Stimulated activated naive CD8-positive, alpha-beta T cell treated with anti-CD3 and anti-CD28 coated beads, Interleukin-15, Interleukin-2, amounts not matched to agents 100 U/mL and 50 U/mL, for 24 hours (primary cell): ENCODE measurements at places on chromosomes 3 and 15.

DNA sequence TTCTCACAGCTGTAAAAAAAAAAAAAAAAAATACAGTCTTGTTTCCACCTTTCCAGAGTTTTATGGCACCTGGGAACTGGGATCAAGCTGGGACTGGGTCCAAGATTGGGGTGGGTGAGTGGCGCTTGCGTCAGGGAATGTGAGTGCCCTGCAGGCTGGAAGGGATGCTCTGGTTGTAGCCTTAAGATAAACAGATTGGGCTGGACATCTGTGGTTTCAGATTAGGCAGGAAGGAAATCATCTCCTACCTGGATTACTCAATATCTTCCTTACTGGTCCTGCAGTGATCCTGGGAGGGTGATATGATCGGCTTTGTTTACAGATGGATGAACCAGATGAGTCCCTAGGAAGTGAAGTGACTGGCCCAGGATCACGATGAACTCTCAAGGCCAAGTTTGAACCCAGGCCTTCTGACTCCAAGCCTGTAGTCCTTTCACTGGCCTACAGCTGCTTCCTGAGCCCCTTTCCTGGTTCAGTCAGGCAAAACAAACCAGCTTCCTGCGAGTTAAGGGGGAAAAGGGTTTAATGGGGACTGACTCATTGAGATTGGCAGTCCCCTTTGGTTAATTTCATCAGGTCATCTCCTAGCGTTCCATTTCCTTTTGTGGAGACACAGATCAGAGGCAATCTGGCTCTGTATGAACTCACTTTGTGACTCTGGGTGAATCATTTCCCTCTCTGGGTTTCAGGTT, 179.8 kb downstream of the THSD4 start:
- DNase-seq, result no peak

GRCh38 chr15:37098468-37099318, 1.7 kb downstream of the MEIS2 start:
- DNase-seq, result no peak

DNA sequence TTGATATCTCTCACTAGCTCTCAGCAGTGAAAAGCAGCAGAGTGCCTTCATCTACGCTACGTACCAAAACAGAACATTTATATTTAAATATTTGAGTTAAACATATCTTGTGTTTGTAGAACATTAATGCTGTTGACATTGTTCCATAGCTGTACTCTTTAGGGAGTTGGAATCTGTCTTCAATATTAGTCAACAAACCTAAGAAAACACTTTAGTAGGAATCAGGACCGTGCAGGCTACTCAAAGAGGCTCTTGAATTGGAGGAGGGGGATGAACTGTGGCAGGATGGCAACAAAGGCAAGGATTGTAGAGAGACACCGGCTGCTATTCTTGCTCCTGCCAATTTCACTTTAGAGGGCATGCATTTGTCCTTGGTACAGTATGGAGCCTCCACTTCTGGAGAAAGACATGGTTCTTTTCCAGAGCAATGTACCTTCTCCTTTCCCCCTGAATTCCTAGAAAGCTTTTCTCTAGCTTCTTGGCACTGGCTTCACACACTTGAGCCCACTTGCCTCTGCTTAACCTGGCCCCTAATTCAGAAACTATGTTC, 265.9 kb downstream of the CD47 start:
- no peak for DNase-seq

DNA sequence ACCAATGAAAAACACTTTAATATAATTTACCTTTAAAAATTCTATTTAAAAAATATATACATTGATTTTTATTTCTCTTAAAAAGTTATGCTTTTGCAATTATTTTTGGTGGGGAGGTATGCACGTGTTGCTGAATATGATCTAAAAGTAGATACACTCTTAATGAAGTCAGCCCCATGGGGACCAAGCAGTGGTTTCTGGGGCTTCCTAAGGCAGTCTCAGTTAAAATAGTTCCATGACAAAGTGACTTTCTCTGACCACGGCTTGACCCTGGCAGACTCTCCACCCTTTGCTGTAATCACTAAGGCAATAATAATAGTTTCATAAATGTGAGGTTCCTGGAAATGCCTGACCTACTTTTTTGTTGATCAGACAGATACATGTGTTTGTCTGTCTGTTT, 50.4 kb downstream of the CCR4 start:
- no peak for DNase-seq

GRCh38 chr3:197847866-197848401, 56.9 kb downstream of the LRCH3 start:
- no peak for DNase-seq

- DNase-seq, result no peak
Measured at GRCh38 chr3:185729337-185730055, 95.3 kb downstream of the IGF2BP2 start.

DNA sequence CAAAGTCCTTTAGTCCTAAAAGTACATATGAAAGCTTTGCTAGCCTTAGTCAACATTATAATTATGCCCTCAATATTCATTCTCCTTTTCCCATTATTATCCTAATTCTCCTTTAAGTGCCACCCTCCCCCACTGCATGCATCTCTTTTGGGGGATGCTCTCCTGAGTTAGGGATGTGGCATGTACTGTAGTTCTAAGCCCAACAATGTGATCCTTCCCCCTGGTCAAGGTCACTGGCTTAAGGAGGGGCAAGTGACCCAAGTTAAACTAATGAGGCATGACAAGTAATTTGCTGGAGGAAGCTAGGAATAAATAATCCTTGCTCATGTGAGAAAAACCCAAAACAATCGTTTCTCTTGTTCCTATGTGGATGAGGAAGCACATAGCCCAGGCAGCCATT, 343.9 kb upstream of the SUCLG2 start:
- no peak for DNase-seq

DNA sequence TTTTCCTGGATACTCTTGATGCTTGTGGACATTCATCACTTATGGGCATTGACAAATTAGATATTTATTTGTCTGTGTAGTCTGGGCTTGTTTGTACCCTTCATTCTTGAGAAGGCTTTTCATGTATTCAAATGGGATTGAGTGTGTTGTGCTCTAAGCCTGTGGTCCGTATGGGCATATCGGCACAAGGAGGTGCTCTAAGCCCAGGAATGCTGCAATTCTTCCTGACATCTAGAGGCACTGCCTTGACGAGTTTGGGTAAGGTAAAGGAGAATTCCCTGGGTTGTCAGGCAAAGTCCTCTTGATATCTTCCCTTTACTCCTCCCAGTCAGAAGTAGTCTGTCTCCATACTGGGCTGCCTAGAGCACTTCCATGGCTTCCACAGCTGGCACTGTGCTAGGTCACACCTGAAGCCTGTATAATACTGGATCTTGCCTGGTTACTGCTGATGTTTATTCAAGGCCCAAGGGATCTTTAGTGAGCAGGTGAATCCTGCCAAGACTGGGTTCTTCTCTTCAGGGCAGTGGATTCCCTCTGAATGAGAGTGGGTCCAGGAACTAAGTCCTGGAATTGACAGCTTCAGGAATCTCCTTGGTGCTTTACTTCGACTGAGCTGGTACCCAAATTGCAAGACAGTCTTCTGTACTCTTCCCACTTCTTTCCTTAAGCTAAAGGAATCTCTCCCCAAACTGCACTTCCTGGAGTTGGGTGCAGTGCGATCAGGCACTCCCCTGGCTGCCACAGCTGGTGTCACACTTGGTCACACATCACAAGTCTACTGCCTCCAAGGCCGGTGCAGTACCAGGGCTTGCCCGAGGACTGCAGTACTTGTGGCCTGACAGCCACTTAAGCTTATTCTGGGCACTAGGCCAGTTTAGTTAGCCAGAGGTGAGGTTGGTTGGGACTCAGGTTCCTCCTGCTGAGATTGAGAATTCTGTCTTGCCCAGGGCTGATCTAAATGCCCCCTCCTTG, 46.0 kb downstream of the GALK2 start:
- no peak for DNase-seq

GRCh38 chr3:5732081-5732480, 544.6 kb downstream of the EDEM1 start:
- no peak for DNase-seq

DNA sequence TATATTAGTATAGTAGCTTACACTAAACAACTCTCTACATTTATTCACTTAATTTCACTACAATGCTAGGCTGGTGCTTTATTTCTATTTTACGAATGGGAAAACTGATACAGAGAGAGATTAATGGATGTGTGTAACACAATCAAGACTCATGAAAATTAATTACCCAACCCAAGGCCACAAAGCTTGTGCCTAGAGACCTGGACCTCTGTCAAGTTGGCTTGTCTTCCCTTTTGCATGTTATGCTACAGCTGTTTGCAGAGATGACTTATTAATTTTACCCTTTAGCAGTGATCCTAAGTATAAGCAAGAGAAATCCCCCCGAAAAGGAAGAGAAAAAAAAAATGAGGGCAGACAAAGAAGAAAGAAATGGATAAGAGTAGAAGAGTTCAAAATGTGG, 162.5 kb downstream of the C3orf38 start:
- DNase-seq, result no peak

- no peak for DNase-seq
Measured at GRCh38 chr15:36218322-36218721, 361.1 kb upstream of the CDIN1 start.

DNA sequence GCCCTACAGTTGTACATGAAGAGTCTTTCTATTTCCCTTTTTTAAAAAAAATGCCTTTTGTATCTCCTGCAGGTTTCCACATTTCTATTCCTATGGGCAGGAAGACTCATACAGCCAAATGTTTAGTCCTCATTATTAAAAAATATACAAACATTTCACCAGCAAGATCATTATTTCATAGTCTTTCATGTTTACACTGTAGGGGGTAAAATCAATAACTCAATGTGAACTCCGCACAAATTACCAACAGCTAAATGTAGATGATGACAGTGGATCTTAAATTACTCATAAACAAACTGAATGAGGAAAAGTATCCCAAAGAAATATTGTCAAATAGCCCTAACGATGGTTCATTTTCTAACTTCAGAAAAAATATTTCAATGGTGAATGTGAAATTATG, 99.5 kb downstream of the MAGI1 start:
- no peak for DNase-seq

DNA sequence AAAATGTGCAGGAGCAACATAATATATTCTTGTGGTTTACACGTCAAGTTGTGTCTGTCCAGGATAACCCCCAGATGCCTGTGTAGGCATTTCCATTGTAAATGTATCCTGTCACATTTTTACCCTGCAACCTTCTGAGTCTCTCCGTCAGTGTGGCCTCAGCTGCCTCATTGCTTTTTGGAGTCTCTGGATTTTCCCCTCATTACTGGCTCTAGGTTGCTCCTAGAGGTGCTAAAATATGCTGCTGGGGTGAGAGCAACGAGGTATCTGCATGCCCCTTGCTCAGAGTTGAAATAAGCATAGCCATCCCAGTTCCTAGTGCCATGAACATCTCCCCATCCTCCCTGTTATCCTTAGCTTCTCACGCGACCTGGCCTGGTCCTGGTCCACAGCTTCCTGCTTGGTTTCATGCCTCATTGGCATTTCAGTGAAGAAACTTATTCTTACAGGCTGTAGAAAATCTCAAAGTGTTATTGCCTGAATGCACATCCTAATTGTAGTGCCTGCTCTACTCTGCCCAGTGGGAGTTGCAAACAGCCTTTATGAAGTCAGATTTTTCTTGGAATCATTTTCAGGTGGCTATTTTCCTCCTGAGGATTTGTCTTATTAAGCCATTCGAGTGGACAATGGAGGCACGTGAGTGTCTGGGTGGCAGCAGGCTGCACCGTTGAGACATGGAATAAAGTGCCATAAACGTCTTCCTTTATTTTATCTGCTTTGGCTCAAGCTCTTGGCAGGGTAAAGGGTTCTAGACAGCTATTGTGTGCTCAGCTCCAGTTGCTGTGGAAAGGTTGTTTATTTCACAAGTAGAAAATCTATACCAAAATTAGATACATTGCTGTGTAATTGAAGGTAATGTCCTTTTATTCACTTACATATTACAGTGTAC, 33.2 kb downstream of the OXNAD1 start:
- DNase-seq, result no peak

- peak; percentile 90 for DNase-seq
Measured at GRCh38 chr15:94230883-94231722, at the start of gene MCTP2. Gene MCTP2, plus strand, starts transcription at chr15:94231561. Its CDS starts 66,705 bp downstream, at chr15:94298266.

DNA sequence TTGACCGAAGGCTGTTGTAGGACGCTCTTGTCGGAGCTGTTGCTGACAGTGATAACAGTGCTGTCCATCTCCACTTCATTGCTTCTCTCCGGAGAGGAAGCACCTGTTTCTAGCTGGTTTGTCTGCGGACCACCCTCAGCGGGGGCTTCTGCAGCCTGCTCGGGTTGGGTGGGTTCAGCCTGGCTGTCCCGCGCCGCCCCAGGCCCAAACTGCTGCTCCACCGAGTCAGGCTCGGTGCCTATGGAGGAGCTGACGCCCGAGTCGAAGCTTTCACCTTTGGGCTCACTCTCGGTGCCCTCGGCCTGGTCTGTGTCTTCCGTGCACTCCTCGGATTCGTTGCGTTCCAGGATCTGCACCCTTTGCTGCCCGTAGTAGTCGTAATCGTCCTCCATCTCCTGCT, 56.9 kb downstream of the TIGIT start:
- DNase-seq, result no peak

DNA sequence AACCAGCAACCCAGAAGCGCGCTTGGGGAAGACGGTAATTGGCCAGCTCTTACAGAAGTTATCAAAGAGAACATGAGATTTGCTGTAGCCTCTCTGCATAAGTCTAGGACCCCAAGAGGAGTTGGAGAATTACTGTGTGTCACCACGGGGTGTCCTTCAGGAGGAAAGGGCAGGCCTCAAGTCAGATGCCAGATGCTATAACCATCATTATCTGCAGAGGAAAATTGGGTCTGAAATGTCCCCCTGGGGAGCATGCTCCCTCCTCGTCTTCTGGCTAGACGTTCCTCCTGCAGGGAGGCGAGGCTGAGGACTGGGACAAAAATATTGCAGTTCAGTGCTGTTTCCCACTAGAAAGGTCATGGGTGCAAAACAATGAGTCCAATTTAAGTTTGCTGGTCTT, 380.5 kb upstream of the CFAP20DC start:
- no peak for DNase-seq

- DNase-seq, result peak; percentile 65
Measured at GRCh38 chr3:48847053-48847503, 596 bp downstream of the PRKAR2A start.

- no peak for DNase-seq
Measured at GRCh38 chr3:60027335-60027734, 977.5 kb upstream of the CFAP20DC start.

- no peak for DNase-seq
Measured at GRCh38 chr3:120795959-120796358, 53.4 kb downstream of the GTF2E1 start.

GRCh38 chr3:54773271-54773670, 154.6 kb downstream of the LRTM1 start:
- DNase-seq, result no peak

DNA sequence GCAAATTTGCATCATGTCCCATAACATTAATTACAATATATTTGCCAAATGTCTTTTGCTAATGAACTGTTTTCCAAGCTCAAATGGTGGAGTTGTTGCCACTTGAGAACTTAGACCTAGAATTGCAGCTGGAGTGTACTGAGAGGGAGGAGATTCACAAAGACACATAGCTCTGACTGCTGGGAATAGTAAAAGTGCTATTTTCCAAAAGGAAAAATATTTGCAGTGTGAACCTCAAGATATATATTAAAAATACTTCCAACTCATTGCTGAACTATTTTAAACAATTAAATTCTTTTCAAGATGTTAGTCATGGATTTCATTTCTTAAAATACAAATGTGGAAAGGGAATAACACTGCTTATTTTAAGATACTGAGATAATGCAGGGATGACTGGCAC, 666.8 kb upstream of the ARPP21 start:
- no peak for DNase-seq
